ENCODE measurements at places on chromosomes 13 and 19. TPM values are rescaled to one million over a fixed set of nuclear protein-coding genes. Genes with fewer than 3 reads are reported as not detected.

The RYR1 gene
- total RNA-seq, result 117 TPM

The COL4A2 gene
- total RNA-seq, result 60.9 TPM

The HOMER3 gene
- 217 TPM for total RNA-seq

The PSG11 gene
- not detected for total RNA-seq

DNA sequence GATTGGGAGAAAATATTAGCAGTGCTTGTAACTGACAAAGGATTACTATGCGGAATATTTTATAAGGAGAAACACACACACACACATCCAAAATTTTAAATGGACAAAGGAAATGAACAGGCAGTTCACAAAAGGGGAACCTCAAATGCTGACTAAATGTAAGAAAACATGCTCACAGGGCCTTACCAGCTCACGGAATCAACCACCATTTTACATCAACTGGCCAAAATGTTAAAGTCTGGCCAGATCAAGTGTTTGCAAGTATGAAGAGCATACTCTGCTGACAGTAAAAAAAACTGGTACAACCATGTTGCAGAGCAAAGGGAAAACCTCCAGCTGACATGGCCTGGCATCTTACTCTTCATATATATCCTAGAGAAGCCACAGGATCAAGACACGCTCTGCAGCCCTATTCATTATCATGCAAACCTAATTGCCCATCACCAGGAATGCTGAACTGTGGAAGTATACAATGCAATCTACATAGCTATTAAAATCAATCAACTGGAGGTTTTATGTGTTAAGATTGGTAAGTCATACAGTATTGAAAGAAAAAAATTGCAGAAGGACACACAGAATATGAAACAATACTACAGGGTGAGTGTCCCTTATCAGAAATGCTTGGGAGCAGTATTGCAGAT is 124.4 kb downstream of the RNF17 start:
- DNase-seq, result no peak

DNA sequence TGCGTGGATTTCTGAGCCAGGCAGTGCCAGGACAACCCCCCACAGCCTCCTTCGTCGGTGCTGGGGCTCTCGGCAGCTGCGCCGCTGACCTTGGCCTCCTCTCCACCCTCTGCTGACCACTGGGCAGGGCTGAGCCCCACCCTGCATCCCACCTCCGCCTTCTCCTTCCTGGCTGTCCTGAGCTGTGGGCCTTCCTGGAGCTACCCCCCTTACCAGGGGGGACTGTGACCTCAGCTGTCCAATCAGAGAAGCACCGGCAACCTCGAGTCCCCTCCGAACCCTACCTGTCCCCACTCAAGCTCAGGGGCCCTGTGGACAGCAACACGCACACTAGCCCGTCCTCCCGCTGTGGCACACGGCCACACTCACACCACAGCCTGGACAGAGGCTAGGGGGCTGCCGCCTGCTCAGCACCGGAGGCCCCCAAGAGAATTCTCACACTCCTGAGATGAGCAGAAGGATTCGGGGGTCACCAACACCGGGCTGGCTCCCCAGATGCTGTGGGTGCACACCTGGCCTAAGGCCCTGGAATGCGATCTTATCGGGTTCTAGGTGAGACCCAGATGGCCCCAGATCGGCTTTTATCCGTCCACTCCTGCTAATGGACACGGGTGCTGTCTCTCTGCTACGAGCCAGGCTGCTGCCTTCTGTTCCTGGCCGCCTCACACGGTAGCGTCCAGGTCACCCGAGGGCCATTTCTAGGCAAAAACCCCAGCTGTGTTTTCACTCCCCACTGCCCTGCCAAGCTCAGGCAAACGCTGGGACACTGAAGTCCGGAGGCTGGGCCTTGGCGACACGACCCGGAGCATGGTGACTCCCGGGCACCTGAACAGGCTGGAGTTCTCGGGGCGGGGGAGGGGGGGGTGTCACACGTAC is 32.5 kb upstream of the CACTIN start:
- DNase-seq, result no peak

DNA sequence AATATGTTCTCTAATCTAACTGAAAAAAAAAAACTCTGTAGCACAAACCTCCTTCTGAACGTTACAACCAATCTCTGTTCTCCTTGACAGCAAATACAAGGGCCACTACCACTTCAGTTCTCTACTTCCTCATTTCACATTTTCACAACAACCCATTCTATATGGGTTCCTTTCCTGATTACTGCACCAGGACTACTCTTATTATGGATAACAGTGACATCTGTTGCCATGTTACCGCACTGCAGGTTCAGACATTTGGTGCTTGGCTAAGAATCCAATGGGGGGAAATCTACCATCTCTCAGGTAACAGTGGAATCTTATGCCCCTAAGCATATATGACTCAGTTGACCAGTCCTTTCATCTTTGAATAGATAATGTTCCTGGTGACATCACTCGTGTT is 11.6 kb upstream of the FPR3 start:
- DNase-seq, result no peak

- DNase-seq, result no peak
Measured at GRCh38 chr19:41880329-41880708, 2.7 kb upstream of the ARHGEF1 start.

The PRODH2 gene
- total RNA-seq, result 0.64 TPM

GRCh38 chr19:30062065-30062906 is 120.2 kb downstream of the URI1 start:
- DNase-seq, result no peak
